ENCODE measurements at places on chromosomes 7 and 10.

DNA sequence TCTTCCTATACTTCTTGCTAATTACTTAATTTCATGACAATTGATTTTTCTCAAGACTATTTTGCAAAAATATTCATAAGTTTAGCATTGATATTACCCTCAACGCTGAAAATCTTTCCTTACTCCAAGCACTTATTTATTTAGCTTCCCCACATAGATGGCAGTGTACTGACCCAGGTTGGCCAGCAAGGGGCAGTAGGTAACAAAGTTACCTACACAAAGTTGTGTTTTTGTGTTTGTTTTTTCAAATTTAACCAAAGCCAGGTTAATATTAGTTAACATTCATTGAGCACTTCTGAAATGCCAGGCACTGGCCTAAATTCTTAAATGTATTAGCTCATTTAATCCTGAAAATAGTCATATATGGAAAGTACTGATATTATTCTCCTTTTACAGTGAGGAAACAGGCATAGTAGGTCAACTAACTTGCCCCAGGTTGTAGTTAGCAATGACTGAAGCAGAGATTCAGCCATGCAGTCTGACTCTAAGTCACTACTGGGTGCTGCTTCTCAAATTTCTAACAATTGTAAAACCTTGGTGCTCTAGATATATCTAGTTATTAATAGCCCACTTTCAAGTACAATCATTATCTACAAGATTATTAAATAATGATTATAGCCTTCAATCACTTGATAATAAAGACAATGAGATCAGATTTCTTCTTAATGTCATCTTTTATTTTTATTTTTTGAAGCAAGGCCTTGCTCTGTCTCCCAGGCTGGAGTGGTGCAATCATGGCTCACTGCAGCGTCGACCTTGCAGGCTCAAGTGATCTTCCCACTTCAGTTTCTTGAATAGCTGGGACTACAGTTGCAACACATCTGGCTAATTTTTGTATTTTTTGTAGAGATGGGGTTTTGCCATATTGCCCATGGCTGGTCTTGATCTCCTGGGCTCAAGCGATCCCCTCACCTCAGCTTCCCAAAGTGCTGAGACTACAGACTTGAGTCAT, 5.8 kb upstream of the GGCT start:
- no peak for DNase-seq

DNA sequence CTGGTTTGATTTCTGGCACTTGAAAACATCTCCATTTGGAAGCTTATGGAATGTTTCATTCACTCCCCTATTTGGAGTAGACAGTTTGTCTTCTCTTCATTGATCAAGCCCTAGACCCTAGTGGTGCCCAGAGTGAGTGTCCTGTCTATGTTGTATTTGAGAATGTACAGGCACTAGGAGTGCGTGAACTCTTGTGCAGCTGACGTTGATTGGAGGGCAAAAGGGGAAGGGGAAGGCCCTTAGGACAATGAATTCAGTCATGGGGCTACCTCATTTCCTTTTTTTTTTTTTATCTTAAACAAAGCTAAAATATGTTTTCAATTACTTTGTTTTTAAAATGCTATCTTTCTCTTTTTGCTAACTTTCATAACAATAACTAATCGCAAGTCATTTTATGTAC, 66.5 kb downstream of the ADD3 start:
- no peak for DNase-seq

GRCh38 chr10:103709341-103709920, 145.9 kb downstream of the SH3PXD2A start:
- no peak for DNase-seq

GRCh38 chr7:10708447-10708846, 265.2 kb upstream of the PHF14 start:
- DNase-seq, result no peak

DNA sequence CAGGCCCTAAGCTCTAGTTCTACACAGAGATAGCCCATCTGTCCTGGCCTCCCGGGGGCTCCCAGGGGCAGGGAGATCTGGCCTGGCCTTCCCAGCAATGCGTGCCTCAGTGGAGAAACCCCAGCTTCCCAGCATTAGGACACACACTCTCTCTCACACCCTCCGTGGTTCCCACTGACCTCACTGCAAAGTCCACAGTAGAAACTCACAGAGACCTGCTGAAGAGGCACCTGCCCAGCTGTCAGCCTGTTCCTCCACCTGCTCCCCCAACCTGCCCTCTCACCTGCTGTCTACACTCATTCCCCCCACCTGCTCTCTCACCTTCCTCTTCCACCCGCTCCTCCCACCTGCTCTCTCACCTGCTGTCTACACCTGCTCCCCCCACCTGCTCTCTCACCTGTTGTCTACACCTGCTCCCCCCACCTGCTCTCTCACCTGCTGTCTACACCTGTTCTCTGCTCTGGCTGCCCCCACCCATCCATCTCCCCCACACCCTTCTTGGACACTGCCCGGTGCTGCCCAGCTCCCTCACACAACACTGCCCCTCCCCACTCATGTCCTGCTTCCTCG, 21.1 kb upstream of the PFKP start:
- no peak for DNase-seq

- no peak for DNase-seq
Observed at GRCh38 chr10:90168244-90168643, 466.9 kb downstream of the KIF20B start.

- no peak for DNase-seq
Observed at GRCh38 chr7:40148671-40149070, 13.9 kb downstream of the SUGCT start.

DNA sequence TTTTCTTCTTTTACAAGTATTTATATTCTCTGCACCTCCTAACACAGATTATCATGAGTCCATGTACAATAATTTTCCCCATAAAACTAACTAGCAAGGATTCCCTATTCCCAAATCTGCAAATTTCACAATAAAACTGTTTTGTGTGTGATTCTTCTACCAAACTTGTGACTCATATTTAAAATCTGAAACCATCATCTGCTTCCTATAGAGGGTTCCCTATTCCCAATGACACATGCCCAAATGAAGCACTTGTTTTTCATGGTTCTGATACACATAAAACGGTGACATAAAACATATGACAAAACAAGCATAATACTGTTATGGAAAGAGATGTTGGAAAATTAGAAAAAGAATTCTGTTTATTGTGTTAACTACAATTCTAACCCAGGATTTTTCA, 657.6 kb downstream of the PARD3 start:
- DNase-seq, result no peak

GRCh38 chr10:59177836-59178235, 1.4 kb downstream of the PHYHIPL start:
- no peak for DNase-seq

DNA sequence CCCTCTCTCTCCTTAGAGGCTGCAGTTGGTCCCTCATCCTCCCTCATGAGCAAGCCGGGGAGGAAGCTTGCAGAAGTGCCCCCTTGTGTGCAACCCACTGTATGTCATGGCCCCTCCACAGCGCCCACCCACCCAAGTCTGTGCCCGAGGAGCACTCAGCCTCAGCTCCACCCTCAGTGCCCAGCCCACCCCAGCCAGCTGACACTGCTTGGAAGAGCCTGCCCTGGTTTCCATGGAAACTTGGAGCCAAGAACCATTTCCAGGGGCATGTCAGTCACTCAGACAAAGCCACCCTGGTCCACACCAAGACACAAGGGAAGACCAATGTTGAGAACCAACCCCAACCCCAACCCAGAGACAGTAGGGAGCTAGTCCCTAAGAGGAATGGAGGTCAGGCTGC, 79.5 kb downstream of the PAX2 start:
- DNase-seq, result no peak

DNA sequence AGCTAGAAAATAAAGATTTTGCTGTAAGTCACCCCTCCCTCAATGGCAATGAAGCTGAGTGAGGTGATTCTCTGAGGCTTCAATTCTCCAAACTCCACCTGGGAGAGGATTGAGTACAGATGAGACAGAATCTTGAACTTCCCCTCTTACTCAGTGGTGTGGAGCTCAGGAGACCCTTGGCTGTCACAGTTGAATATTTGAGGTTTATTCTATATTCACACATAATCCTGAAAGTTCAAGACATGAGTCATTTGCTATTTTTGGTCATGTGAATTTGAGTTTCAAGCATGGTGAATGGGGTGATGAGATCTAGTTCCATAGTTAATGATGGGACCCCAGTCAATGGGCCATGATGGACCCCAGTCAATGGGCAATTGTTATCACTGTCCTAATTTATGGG, 13.9 kb upstream of the TECTB start:
- no peak for DNase-seq

DNA sequence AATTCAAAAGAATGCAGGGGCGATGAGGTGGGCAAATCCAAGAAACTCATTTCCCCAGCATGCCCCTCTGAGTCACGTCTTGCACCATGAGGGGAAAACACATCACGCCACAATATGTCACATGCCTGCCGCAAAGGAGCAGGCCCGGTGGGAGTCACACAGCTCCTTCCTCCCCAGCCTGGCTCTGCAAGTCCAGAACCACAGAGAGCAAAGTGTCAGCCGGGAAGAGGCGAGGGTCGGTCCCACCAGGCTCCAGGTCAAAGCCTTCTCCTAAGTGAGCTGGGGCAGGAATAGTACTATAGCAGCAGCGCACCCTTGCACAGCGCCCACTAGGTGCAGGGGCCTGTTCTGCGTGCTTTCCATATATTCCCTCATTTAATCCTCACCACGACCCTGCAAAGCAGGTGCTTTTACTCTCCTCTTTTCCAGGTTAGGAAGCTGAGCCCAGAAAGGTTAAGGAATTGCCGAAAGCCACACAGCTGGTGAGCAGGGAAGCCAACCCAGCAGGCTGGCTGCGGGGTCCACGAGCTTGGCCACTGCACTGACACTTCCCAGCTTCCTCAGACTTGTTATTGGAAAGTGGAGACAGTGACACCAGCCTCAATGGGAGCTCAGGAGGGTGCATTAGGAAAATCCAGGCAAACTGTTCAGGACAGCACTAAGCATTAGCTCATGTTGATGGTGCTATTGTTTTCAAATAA, 94.0 kb upstream of the ZMIZ1 start:
- DNase-seq, result peak; percentile 22

- DNase-seq, result no peak
Observed at GRCh38 chr7:51349820-51350545, 33.4 kb upstream of the COBL start.

DNA sequence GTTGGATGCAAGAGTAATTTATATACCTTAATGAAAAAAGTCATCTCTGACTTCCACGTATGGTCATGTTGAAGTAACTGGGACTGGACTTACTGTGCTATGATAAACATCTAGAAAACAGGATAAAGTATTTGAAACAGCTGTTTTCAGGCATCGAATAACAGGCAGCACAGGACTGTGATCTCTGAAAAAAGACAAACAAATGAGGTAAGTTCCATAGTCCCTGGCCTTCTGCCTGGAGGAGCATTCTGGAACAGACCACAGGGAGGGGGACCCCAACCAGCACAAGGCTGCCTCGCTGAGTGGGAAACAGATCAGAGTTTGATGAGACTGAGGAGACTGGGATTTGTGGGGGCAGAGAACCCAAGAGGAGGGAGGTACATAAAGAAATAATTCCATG, 89.1 kb upstream of the HABP2 start:
- no peak for DNase-seq

DNA sequence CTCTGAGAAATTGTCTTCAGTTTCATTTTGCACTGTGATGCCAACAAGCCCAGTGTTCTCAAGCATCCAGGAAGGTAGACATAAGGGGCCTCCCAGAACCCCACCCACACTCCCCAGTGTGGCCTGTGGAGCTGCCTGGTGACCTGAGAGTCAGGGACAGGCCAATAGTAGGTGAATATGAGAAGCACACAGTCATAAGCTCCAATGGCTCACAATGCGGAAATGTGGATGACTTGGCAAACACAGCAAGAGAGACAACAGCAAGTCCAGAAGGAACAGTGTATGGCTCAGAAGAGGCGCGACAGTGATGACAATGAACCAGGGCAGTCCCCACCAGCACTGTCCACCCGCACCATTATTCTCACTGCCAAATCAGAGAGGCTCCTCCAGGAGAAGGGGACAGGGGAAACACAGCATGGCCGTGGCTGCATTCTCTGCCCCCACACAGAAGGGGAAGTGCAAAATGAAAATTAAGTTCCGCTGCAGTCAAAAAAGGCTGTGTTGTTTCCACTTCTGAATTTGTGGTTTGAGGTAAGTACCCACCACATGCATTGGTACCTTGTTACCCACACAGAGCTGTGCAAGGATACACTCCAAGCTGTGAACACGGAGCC, 419.8 kb downstream of the GRID1 start:
- DNase-seq, result no peak

DNA sequence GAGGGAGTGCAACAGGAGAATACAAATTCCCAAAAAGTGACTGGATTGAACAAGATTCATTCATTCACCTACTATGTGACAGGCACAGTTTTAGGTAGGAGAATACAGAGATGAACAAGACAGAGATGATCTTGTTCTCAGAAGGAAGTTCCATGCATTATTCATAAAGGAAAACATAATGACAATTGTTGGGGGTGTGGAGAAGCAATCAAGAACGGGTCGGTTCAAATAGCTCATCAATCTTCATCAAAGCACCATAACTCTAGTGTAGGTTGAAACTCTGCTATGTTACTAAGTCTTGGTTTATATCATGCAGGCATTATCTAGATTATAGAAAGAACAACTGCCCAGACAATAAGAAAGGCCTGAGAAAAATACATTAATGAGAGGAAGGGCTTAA, 243.7 kb downstream of the DGKI start:
- no peak for DNase-seq

DNA sequence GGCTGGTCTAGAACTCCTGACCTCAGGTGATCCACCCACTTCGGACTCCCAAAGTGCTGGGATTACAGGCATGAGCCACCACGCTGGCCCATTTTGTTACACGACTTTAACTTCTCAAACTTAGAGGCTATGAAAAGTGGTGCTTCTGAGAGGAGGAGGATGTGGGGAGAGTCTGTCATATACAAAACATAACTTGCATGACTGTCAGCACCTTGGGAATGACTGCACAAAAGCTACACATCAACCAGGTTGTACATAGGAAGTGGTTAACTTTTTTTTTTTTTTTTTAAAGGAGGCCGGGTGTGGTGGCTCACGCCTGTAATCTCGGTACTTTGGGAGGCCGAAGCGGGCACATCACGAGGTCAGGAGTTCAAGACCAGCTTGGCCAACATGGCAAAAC, 43.4 kb upstream of the GSDME start:
- DNase-seq, result no peak

DNA sequence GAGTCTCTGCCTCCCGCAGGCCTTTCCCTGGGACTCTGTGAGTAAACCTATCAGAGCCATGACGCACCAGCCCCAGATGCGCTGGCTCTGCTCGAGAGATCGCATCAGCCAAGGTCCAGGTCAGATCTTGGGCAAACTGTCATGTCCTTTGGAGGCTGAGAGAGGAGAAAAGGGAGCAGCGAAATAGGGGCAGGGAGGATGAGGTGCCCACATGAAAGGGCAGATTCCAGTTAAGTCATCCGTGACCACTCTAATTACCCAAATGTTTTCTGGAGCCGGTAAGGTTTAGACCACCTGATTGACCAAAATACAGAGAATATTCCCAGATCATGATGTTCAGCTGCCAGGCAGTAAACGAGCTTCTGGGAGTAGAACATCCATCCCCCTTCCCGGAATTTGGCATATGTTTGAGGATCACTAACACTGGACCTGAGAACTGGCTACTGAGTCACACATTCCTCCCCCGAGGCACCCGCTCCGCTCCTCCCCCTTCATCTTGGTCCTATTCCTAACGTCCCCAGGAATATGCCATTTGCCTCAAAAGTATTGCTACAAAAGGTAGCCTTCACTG, 88.0 kb downstream of the FGFR2 start:
- no peak for DNase-seq

All from activated T-helper 1 cell treated with Interleukin-2 at 50 U/mL for 16 hours (primary cell).